ENCODE measurements at places on chromosomes 2 and 18.

DNA sequence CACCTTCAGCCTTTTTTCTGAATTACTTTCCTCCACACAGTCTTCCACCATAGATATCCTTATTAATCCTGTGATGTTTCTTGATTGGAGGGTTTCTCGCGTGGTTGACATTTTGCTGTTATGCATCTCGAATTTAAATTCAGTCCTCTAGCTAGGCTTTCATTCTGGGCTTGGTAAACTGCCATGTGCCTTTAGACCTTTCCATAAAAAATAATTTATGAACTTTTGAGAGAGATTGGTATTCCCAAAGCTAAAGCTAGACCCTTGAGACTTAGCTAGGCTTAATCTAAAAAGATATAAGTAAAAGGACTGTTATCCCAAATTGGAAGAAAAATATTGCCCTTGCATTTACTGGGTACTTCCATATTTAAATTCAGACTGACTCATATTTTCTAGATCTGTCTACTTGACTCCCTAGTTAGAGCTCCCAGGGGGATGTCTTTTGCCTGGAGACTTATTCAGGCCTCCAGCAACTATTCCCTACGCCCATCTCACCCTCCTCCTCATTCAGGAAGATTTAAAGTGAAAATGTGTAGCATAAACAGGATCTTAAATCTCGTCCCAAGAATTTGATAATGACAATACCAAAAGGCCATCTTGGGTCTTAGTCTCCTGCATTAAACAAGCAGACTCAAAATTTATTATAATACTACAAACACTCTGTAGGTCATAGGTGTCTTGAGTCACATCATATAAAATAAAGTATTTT is 60.3 kb downstream of the KIAA2012 start:
- DNase-seq = no peak

DNA sequence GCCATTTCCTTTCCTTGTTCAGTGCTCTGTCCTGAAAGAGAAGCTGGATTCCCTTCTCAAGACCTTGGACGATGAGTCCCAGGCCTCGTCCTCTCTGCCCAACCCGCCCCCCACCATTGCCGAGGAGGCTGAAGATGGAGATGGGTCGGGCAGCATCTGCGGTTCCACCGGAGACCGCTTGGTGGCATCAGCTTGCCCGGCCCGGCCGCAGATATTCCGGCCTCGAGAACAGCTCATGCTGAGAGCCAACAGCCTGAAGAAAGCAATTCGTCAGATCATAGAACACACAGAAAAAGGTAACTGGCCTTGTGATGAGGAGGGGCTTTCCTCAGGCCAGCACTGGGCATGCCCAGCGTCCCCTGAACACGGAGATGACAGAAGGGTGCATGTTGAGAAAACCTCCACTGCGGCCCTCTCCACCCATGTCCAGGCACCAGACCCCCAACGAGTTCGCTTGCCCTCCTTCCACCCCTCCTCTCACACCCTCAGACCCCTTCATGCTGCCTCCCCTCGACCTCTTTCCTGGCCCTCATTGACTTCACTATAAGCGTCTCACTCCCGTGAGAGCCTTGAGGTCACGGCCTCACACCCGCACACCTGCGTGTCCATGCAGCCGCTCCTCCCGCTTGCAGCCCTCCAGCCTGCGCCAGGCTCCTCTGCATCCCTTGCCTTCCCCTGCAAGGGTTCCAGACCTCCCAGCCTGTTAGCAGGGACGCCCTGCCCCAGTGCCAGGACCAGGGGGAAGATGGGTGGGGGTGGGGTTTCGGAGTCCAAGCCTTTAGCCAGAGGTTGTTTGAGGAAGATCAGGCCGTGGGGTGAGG is 95.0 kb downstream of the DGKD start:
- no peak for DNase-seq

- DNase-seq = no peak
Measured at GRCh38 chr2:231184319-231184718, 14.1 kb upstream of the ARMC9 start.

DNA sequence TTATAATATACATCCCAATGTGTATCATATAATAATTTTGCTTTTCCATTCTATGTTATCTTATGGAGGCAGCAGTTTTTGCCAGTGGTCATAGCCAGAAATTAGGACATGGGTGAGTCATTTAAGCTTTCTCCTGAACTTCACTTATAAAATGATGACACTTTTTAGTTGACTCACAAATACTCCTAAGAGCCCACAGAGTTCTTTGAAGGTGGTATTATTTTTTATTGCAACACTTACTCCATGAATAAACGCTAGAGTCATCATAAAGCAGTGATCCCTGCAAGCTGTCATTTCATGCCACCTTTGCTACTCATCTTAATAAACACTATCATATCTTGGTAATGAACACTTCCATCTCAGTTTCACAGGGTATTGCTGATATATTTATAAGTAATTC is 69.9 kb upstream of the MAPRE2 start:
- peak; percentile 77 for DNase-seq

- no peak for DNase-seq
Measured at GRCh38 chr18:60246606-60247005, 126.0 kb downstream of the MC4R start.

GRCh38 chr2:28269019-28269784 is 123.5 kb upstream of the FOSL2 start:
- DNase-seq = peak; percentile 82

DNA sequence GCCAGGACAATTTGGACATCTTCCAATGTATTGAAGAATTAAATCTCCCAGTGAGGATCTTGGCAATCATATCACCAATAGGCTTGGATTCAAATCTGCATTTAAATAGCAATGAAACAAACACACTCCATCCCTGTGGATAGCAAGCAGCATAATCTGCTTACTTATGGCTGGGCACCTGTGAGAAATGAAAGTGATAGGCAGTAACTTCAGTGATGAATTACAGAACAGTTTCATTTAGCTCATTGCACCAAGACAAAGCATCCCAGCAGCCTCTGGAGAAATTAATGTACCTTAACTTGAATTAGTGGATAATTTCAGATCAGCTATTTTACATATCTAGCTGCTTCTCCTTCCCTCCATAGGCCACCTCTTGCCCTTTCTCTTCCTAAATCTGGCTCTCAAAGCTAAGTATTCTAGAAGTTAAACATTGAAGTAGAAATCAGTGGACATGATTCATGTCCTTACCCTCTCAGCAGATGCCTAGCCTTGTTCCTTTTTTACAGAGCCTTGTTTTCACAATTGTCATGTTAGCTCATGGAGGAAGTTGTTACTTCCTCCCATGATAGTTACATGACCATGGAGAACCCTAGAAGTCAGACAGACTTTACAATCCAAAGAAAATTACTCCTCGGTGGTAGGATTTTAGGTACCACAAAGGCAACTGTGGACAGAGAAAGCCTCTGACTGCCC is 88.5 kb upstream of the TACR1 start:
- DNase-seq = no peak

GRCh38 chr2:85309699-85310321 is 18.0 kb downstream of the TGOLN2 start:
- DNase-seq = no peak

DNA sequence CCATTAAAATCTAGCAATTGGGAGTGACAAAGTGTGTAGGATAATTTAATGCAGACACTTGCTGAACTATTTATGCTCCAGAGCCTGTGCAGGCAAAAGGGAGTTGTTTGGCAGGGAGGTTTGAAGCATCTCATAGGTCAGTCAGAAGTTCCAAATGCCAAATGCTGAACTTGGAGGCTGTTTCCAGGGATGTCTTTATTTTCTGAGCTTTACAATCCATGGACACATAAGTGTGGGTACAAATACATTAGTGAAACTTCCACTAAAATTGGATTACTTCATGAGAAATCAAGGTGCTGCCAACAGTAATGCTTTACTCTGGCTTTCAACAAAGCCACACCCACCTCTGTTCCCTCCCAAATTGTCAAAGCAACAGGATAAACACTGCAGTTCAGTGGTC is 422.1 kb upstream of the SETBP1 start:
- no peak for DNase-seq

DNA sequence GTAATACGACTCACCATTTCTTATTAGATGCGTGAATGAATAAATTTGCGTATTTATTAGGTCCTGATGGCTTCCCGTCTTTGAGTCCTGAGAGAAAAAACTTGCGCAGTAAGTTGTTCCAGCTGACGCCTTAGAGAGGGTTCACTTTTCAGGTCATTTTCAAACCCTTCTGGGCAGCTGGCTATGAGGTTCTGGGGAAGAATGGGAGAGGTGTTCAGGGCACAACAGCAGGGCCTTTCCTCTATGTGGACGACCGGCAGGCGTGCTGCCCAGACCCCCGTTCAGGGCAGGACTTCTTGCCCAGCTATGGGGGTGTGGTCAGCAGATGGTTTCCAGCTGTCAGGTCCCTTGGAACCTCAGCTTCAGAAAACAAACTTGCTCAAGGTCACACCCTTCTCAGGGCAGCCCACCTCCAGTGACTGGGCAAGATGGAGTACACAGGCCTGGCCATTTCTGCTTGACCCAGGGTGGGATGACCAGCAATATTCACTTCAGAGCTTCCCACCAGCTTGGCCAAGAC is 61.1 kb upstream of the TNP1 start:
- no peak for DNase-seq
